ENCODE measurements at places on chromosomes 5 and 9. TPM values are rescaled to one million over a fixed set of nuclear protein-coding genes. Genes with fewer than 3 reads are reported as not detected.

- H3K4me3 ChIP-seq, result no peak overlapping the region
- peak; percentile 81 for DNase-seq
- H3K4me1 ChIP-seq, result no peaks in the 10 kb centered on the region
These were observed 46.3 kb downstream of the PTCD2 start for GRCh38 chr5:72366324-72366976.

GRCh38 chr5:156274453-156274852, 52.5 kb upstream of the SGCD start:
- no peak overlapping the region for H3K4me3 ChIP-seq
- H3K36me3 ChIP-seq, result no peaks in the 10 kb centered on the region
- H3K27me3 ChIP-seq, result no peaks in the 10 kb centered on the region
- no peak overlapping the region for H3K27ac ChIP-seq
- DNase-seq, result no peak
- H3K4me1 ChIP-seq, result no peaks in the 10 kb centered on the region

- H3K36me3 ChIP-seq, result no peaks in the 10 kb centered on the region
- H3K4me3 ChIP-seq, result no peak overlapping the region
- no peak for DNase-seq
- no peaks in the 10 kb centered on the region for H3K27me3 ChIP-seq
- H3K4me1 ChIP-seq, result no peaks in the 10 kb centered on the region
These were observed 144.5 kb downstream of the SEC61B start for GRCh38 chr9:99366621-99367020.

- H3K27ac ChIP-seq, result no peak overlapping the region
- DNase-seq, result no peak
- H3K36me3 ChIP-seq, result no peaks in the 10 kb centered on the region
- no peak overlapping the region for H3K4me3 ChIP-seq
These were observed 155.6 kb upstream of the VLDLR start for GRCh38 chr9:2465921-2466460.

DNA sequence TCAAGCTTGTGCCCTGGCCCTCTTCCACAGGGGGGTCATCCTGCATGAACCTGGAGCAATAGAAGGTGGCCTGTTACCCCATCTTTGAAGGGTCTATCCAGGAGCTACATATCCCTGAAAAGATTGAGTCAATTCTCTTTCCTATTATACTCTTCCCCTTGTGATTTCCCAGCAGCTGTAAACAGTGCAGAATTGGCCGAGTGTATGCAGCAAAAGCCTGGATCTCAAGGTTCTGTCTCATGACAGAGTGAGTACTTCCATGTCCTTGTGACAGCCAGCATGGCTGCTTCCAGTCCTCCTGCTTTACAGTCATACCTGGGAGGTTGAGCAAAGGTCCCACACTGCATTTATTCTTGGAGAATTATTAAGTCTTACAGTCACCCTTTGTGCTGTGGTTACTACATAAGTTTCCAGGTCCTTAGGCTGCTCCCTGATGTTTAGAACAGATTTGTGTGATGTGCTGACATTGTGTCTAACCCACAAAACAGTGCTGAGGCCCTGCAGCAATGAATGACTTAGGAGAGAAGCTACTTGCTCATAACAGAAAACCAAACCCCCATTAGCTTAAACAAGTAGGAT, 67.5 kb downstream of the NREP start:
- H3K27me3 ChIP-seq, result no peaks in the 10 kb centered on the region
- DNase-seq, result no peak
- no peaks in the 10 kb centered on the region for H3K4me1 ChIP-seq
- H3K36me3 ChIP-seq, result no peaks in the 10 kb centered on the region
- no peak overlapping the region for H3K27ac ChIP-seq

GRCh38 chr5:72183101-72183520, 75.8 kb downstream of the MAP1B start:
- peaks cover 41% of the 10 kb centered on the region for H3K4me1 ChIP-seq
- H3K27ac ChIP-seq, result no peak overlapping the region
- no peak for DNase-seq
- peaks cover 29% of the 10 kb centered on the region for H3K36me3 ChIP-seq
- H3K27me3 ChIP-seq, result no peaks in the 10 kb centered on the region

GRCh38 chr5:73603998-73604397, 22.0 kb upstream of the ARHGEF28 start:
- no peaks in the 10 kb centered on the region for H3K4me1 ChIP-seq
- H3K27ac ChIP-seq, result no peak overlapping the region
- no peak for DNase-seq
- H3K36me3 ChIP-seq, result no peaks in the 10 kb centered on the region
- H3K27me3 ChIP-seq, result no peaks in the 10 kb centered on the region

DNA sequence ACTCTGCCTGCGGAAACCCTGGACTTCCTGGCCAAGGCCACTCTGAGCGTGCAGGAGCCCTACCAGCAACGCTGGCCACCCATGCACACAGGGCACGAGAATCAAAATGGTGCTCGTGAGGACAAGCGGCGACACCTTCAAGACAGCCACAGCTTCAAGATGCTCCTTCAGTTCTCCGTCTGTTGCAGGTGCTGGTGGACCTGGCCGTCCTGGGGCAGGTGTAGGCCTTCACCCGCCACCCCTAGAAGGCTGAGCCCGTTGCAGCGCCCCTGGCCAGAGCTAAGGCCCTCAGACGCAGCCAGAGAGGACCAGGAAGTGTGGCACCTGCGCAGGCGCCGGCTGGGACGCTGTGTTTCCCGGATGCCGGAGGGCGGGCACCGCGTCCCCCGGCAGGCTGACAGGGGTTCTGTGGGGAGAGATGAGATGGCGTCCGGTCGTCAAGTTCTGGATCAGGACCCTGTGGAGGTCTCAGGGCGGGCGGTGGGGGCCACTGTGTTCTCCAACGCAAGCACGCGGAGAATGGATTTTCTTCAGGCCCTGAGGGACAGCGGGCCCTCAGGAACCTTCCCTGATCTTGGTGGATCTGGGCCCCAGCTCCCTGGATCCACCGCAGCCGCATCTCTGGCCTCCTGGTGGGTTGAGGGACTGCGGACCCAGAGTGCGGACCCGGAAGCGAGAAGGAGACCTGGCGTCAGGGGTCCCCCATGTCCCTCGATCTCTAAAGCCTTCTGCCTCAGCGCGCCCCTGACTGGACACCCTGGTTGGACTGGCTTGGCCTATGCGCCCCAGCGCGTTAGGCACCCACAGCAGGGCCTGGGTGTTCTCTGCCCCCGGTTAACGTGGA, 1770.8 kb upstream of the CDH9 start:
- H3K4me1 ChIP-seq, result no peaks in the 10 kb centered on the region
- DNase-seq, result no peak
- H3K27me3 ChIP-seq, result no peaks in the 10 kb centered on the region
- H3K4me3 ChIP-seq, result no peak overlapping the region

- peaks cover 17% of the 10 kb centered on the region for H3K27me3 ChIP-seq
- no peaks in the 10 kb centered on the region for H3K4me1 ChIP-seq
- no peak overlapping the region for H3K27ac ChIP-seq
- no peak for DNase-seq
- no peaks in the 10 kb centered on the region for H3K36me3 ChIP-seq
These were observed 310.4 kb upstream of the IRX4 start for GRCh38 chr5:2193142-2193541.

DNA sequence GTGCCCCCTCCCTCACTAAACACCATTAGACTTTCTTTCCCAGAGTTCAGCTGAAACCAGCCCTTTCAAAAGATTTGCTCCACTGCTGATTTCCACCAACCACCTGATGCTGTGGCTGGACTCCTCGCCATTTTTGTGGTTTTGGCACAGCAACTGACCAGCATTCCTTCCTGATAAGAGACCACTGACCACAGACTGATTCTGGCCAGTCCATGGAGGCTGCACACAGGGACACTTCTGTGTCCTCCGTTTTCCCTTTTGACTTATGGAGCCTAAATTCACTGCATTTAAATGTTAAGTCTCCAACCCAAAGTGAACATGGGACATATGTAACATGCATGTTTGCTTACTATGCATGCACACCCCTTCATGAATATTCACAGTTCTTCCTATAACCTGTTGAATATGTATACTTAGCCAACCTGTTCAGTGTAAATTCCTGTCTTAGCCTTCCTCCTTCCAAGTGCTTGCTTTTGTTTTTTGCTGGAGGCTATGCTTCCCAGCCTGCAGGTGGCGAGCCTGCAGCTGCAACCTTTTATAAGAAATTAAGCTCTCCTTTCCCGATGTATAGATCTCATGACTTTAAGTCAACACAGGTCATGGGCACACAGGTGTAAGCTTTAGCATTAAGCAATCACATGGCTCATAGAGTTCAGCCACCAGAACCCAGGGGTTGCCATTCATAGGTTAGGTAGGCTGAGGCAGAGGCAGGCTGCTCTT, 78.7 kb downstream of the ACTL7B start:
- peak overlapping the region; percentile 26 for H3K27ac ChIP-seq
- no peaks in the 10 kb centered on the region for H3K27me3 ChIP-seq
- H3K4me3 ChIP-seq, result no peak overlapping the region
- DNase-seq, result no peak

DNA sequence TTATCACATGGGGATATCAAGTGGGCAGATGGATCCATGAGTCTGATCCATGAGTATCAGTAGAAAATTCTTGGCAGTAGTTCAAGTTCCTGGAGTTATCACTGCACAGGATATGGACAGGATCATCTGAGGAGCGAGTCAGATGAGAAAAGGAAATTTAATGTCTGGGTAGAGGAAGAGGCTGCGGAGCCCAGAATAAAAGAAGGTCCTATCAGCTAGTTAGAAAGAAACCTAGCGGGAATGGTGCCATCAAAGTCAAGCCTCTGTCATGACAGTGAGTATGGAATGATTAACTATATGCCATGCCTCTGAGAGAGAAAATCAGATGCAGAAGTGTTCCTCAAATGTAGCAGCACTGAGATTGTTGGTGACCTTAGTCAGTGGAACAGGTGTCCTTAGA, 248.1 kb downstream of the PIK3R1 start:
- no peak overlapping the region for H3K27ac ChIP-seq
- DNase-seq, result no peak
- H3K36me3 ChIP-seq, result no peaks in the 10 kb centered on the region
- no peaks in the 10 kb centered on the region for H3K27me3 ChIP-seq
- peaks cover 7% of the 10 kb centered on the region for H3K4me1 ChIP-seq

- DNase-seq, result peak; percentile 40
- H3K36me3 ChIP-seq, result no peaks in the 10 kb centered on the region
- no peaks in the 10 kb centered on the region for H3K27me3 ChIP-seq
- H3K4me3 ChIP-seq, result no peak overlapping the region
These were observed 110.2 kb downstream of the LHFPL2 start for GRCh38 chr5:78538240-78538850.

DNA sequence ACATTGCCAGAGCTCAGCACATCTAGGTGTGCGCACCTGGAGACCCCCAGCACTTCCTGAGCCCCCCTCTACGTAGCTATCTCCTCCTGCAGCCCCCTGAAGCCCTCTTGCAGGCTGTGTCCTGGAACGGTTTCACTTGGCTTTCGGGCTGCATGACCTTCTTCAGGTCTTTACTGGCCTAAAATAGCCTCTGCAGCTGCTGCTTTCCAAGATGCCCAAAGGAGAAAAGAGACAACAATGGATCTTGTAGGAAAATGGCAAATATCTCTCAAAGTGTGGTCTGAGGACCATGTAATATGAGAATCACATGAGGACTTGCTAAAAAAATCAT, 6.6 kb upstream of the ERMP1 start:
- DNase-seq, result no peak
- H3K27ac ChIP-seq, result no peak overlapping the region
- H3K4me1 ChIP-seq, result no peaks in the 10 kb centered on the region

- no peaks in the 10 kb centered on the region for H3K36me3 ChIP-seq
- H3K4me3 ChIP-seq, result no peak overlapping the region
- no peaks in the 10 kb centered on the region for H3K27me3 ChIP-seq
- no peak for DNase-seq
These were observed 4.4 kb upstream of the ZDHHC12 start for GRCh38 chr9:128728298-128728697.

DNA sequence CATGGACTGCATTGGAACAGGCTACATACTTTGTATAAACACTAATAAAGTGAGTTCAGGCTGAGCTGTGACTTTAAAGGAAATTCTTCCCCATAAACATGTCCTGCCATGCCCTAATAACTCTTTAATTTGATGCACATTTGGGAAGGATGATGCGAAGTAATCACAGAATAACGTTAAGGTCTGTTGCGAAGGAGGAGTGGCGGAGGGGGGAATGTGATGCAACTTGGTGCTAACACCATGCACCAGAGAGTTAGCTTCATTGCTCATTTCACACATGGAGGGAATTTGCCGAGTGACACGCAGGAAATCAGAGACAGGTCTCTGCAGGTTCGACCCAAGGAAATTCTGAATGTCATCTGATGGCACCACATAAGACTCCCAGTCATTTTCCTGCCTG, 32.9 kb downstream of the SLIT3 start:
- peaks cover 25% of the 10 kb centered on the region for H3K4me1 ChIP-seq
- no peaks in the 10 kb centered on the region for H3K27me3 ChIP-seq
- no peak for DNase-seq
- no peak overlapping the region for H3K27ac ChIP-seq

DNA sequence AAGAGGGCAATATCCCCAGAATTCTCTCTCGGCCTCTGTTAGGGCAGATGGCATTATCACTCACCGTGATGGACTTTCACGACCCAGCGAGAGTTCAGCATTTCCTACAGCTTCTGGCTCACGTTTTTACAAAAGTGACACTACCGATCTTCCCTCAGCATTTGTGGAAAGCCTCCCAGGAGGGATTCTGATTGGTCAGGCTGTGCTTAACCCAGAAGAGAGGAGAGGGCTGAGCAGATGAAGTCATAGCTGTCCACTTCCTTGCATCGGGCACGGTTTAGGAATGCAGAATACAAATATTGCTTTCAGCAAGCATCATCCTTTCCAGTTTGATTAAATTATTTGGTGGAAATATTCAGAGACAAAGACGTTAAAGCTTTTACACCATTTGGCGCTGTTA, 277.4 kb upstream of the MSX2 start:
- no peaks in the 10 kb centered on the region for H3K36me3 ChIP-seq
- H3K4me1 ChIP-seq, result no peaks in the 10 kb centered on the region
- H3K4me3 ChIP-seq, result no peak overlapping the region
- no peaks in the 10 kb centered on the region for H3K27me3 ChIP-seq
- no peak overlapping the region for H3K27ac ChIP-seq
- DNase-seq, result no peak

DNA sequence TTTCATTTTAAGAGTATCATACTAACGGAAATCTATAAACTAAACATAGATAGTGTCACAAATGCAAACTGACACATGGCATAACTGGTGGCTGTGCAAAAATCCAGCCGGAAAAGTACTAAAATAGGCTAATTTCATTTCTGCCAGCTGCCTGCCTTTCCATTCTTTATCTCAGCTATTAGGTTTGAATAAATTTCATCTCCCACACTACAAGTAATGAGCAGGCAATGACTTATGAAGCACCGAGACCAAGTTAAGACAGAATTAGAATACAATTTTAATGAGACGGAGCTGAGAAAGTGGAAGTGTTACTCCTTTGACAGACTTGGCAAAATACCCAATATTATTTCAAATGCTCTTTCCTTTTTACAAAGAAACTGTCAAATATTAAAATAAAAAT, 258.8 kb upstream of the ZNF608 start:
- no peaks in the 10 kb centered on the region for H3K27me3 ChIP-seq
- no peak for DNase-seq
- no peak overlapping the region for H3K4me3 ChIP-seq

The TMEM232 gene
- 8.7 TPM for total RNA-seq

The GABRA1 gene
- not detected for total RNA-seq

The PIP5KL1 gene
- 0.16 TPM for total RNA-seq

The KCNN2 gene
- total RNA-seq, result 5.3 TPM

The ADGRV1 gene
- 0.83 TPM for total RNA-seq

The ANAPC2 gene
- 23.2 TPM for total RNA-seq

The HAVCR1 gene
- total RNA-seq, result not detected

The NKD2 gene
- 1.8 TPM for total RNA-seq

The C9orf153 gene
- total RNA-seq, result not detected

The PROB1 gene
- 0.27 TPM for total RNA-seq

The CDH10 gene
- total RNA-seq, result not detected

The OGN gene
- total RNA-seq, result 56.1 TPM

All from sigmoid colon (tissue), 7 donors.